ENCODE measurements at places on chromosomes 11 and 22.

- DNase-seq: no peak
Measured at GRCh38 chr11:129451524-129451923, 75.9 kb downstream of the BARX2 start.

- no peak for DNase-seq
Measured at GRCh38 chr22:16827506-16827905, 2.3 kb upstream of the XKR3 start.

DNA sequence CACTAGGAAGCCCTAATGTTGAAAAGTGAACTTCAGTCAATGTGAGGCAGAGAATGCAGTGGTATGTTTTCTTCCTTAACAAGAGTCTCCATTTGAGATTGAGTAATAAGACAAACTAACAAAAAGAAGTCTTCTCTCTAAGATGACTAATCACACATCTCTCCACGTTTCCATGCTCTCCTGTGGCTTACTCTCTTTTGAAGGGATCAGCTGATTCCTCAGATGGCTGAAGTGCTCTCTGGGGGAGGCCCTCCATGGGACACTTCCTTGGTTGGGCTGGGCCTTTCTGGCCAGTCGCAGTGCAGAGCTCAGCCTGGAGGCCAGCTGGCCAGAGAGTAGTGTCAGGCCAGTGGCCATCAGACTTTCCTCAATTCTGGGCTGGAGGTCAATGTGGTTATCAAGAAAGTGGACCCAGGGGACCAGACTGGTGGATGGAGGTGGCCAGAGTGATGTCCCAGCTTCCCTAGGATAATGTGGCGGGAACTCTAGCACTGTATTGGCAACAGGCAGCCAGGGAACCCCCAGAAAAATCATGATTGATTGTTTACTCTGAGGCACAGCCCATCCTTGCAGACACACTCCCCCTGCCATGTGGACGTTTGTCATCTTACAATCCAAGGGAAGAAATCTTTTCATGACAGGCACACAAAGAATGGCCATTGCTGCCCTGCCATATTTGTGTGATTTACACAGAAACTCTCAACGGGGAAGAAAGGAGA is 14.5 kb downstream of the CSRP3 start:
- DNase-seq: peak; percentile 58

GRCh38 chr11:69599502-69599901 is 41.5 kb upstream of the CCND1 start:
- no peak for DNase-seq

DNA sequence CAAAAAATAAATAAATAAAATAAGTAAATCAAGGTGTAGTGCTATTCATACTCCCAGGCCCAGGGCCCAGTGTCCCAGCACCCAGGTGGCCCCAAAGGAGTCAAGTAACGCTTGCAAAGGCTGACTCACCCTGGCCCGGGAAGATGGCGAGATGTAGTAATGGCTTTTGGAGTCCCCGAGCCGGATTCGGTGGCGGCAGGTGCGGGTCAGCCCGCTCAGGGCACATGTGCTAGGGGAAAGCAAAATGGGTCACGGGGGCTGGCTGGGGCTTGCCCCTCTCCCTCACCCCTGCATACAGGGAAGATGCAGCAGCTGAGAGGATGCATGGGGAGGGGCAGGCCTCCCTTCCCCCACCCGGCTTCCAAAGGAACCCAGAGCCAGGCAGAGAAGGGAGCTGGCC is 11.0 kb upstream of the FADS3 start:
- DNase-seq: no peak

DNA sequence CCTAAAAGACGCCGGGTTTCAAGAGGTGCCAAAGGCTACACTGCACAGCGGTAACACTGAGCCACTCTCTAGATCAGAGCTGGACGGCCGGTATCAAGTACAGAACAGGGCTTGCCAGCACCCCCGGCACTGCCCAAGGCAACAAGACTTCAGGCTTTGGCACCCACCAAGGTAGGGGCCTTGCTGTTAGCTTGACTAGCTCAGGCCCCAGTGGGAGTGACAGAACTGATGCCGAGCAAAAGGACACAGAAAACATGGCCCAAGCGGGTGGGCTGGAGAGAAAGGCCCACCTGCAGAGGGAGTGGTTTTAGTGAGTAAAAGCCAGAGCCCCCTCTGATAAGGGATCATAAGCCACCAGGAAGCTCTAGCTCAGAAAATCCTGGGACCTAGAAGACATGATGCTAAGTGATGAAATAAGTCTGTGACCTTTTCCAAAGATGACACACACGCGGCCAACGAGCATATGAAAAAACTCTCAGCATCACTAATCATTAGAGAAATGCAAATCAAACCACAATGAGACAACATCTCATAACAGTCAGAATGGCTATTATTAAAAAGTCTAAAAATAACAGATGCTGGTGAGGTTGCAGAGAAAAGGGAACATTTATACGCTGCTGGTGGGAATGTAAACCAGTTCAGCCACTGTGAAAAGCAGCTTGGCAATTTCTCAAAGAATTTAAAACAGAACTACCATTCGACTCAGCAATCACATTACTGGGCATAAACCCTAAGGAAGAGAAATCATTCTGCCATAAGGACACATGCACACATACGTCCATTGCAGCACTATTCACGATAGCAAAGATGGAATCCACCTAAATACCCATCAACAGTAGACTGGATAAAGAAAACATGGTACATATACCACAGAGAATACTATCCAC is 12.9 kb downstream of the EHD1 start:
- peak; percentile 92 for DNase-seq

- DNase-seq: no peak
Measured at GRCh38 chr11:86630229-86630981, 42.0 kb downstream of the ME3 start.

DNA sequence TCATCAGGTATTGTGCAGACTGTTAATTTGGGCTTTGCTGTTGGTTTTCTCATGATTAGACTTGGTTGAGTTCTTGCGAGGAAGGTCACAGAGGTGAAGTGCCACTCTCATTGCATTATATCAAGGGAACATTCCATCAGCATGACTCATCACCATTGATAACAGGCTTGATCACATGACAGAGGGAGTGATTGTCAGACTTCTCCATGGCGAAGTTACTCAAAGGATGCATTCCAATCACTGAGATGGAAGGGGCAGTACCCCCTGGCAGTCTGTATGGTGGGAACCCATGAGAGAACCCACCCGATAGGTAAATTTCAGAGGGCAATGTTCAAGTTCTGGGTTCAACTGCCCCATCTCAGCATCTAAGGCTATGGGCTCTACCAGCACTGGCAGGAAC is 19.4 kb upstream of the P2RY2 start:
- no peak for DNase-seq

GRCh38 chr11:16796311-16796710 is 57.9 kb downstream of the C11orf58 start:
- no peak for DNase-seq

- no peak for DNase-seq
Measured at GRCh38 chr11:109309153-109309552, 112.8 kb upstream of the C11orf87 start.

DNA sequence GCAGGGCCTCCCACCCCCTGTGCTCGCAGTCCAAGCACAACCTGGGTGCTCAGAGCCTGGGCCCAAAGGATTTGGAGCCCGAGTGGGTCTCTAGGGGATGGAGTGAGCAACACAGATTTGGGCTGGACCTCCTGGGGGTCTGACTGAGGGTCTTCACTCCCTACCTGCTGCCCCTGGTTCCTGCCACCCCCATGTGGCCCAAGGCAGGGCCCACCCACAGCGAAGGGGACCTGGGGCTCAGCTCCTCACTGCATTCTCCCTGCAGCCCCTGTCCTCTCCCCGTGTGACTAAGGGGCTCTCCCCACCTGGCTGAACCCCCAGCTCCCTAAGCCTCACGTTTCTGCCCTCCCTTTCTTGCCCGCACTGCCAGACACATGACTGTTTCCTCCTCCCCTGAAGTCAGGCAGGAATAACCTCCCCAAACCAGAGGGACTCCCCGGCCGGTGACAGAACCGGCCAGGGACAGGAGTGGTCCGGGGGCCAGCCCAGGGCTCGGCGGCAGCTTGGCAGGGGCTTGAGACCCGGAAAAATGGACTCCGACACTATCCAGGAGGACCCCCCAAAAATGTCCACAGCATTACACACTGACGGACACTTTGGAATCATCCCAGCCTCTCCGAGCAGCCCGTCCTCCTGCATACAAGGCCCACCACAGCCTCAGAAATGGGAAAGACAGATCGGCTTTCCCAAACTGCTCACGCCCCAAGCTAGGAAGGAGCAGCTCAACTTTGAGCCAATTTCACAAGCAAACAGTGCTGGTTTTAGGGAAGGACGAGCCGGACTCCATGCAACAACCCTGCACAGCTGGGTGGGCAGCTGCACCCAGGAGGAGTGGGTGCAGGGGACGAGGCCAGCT is 57.8 kb downstream of the BRD1 start:
- no peak for DNase-seq

DNA sequence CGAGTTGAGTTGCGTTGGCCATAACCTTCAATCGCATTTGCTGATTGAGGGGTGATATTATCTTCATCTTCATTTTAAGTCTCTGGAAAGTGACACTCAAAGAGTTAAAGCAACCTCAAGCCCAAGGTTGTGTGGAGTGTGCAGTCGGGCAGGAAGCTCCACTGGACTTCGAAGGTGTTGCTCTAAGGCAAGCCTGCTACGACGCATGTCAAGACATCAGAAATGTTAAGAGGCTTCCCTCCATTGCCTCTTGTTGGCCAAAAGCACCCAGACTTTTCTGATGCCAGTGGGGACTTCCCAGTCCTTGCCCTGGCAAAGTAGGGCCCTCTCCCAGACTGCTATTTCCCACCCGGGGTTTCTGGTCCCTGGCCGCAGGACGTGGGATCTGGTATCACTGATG is 23.6 kb upstream of the SCGB1D1 start:
- no peak for DNase-seq

GRCh38 chr11:17376493-17376892 is 12.0 kb downstream of the KCNJ11 start:
- no peak for DNase-seq

DNA sequence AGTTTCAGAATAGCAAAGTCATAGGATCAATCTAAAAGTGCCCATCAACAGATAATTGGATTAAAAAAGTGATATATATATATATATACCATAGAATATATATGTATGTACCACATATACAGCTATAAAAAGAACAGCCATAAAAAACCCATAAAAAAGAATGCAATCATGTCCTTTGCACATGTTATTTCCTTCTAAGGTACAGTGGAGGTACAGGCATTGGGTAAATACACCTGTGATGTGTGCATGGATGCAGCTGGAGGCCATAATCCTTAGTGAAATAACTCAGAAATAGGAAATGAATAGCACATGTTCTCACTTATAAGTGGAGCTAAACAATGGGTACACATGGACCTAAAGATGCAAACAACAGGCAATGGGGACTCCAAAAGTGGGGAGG is 7.1 kb upstream of the DKK3 start:
- DNase-seq: no peak

DNA sequence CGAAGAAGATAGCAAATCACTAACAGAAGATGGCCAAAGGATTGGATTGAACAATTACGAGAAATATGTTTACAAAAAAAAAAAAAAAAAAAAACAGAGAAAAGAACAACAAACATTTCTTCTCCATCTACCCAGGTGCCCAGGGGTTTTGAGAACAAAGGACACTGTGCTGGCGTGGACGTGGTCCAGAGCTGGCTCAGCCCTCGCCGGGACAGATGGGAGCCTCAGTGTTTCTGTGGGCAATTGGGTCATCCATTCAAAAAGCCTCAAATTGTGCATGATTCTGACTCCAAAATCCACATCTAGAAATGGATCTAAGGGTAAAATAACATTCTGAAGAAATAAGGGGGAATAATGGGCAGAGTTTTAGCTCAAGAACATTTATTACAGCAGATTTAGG is 63.1 kb downstream of the DHCR7 start:
- no peak for DNase-seq

GRCh38 chr11:27868709-27869108 is 168.5 kb upstream of the BDNF start:
- no peak for DNase-seq

DNA sequence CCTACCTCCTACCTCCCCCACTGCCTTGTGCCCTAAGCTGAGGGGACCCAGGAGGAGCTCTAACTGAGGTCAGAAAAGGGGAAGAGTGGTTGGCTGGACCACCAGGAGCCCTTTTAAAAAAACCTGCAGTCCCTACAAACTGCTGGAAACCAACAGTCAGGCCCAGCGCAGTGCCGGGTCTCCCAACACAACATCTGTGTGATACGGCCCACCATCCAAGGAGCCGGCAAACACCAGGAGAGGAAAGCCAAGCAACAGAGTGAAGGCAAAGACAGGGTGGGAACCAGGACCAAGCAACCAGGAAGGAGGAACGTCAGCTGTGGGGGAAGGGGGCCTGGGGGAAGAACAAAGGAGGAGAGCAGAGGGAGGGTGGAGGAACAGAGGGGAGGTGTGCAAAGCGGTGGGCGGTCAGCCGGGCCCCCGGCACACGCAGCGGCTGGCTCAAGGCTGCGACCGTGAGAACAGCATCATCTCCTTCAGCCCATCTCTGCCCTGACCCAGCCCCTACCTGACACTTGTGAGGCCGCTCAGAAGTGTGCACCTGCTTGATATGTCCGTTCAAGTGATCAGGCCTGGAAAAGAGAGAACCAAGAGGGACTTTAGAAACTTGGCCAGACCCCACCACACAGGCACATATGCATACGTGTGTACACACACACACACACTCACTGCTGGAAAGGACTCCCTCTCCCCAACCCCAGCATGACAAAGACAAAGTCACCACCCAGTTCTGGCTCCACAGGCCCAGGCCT is 3.6 kb downstream of the PATZ1 start:
- DNase-seq: no peak

DNA sequence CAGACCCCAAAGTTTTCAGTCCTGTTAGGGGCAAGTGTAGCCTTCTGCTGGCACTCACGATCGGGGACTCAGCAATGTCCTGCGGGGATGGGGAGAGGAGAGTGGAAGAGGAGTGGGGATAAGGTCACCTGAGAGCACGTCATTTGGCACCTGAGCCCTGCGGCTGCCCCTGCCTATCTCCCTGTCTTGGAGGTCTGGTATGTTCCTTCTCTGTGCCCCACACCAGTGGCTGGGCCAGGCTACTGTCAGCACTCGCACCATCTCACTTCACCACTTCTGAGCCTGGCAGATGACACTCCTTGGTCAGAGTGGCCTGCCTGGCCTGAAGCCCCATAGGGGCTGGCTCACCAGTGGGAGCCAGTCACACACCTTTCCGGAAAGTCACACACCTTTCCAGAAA is 20.1 kb upstream of the CHADL start:
- no peak for DNase-seq

- DNase-seq: peak; percentile 27
Measured at GRCh38 chr11:62458212-62459002, 39.6 kb downstream of the SCGB1A1 start.

DNA sequence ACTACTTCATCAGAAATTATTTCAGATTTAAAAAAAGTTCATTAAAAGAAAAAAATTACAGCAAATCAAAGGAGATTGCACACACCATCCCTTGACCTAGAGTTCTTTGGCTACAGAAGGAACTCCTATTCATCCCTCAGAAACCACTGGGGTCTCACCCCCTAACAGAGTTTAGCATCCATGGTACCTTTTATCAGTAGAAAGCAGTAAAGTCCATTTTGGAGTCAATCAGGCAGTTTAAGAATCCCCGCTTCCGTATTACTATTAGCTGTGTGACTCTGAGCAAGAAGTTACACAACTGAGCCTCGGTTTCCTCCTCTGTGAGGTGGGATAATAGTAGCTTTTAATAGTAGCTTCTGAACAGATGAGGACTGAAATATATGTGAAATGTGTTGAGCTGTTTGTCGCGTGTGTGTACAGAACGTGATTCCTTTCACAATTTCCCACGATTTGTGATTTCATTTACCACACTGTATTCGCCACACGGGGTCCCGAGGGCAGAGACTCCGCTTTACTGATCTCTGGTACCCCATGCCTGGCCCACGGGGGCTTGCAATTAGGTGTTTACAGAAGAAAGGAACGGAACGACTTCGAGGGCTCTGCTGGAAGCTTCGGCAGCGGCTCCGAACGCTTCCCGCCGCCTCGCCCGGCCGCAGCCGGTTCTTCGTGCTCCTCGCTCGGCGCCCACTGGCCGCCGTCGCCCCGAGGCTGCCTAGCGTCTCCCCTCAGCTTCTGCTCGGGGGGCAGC is 72.5 kb upstream of the ZBED5 start:
- DNase-seq: peak; percentile 33

All from IMR-90 (cell line).